Activated effector memory CD4-positive, alpha-beta T cell treated with anti-CD3 and anti-CD28 coated beads, Interleukin-2, amount 50 U/mL, for 16 hours (primary cell): ENCODE measurements at places on chromosomes 6 and 20.
A peak's percentile ranks its signal among the peaks of the same experiment; 100 is the strongest.

- peak; percentile 5 for DNase-seq
Measured at GRCh38 chr20:37556538-37556937, 28.9 kb upstream of the BLCAP start.

DNA sequence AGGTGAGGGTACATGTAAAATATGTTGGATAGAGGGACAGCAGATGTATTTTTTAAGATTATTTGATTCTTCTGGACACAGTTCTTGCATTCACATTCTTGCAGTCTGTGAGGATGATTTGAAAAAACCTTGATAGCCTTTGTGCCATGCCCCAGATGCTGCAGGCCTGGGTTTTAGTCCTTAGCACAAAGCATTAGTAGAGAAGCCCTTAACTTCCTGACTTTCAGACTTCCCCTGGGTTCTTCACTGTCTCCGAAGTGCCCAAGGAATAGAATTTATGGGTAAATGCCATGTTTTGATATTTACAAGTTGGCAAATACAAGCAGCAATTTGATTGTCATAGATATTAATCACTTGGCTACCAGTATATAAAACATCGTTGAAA lies 67.6 kb upstream of the SUPT3H start:
- DNase-seq = no peak

DNA sequence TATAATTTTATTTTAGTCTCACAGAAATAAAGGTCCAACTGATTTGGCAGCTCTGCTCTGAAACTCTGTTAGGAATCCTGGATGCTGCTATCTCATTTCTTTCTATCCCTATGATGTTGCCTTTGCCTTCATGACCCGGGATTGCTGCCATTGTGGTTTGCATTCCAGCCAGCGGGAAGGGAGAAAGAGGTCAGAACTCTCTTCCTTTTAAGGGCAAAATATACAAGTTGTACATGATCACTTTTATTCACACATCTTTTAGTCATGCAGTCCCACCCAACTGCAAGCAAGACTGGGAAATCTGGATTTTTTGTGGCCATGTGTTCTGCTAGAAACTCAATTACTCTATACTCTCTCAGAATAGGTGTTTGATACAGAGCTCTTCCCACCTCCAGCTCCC lies 263.1 kb upstream of the ZFP64 start:
- DNase-seq = no peak

- no peak for DNase-seq
Measured at GRCh38 chr20:24681634-24682495, 212.4 kb downstream of the SYNDIG1 start.

GRCh38 chr6:111157412-111157811 lies 70.1 kb downstream of the SLC16A10 start:
- DNase-seq = no peak

DNA sequence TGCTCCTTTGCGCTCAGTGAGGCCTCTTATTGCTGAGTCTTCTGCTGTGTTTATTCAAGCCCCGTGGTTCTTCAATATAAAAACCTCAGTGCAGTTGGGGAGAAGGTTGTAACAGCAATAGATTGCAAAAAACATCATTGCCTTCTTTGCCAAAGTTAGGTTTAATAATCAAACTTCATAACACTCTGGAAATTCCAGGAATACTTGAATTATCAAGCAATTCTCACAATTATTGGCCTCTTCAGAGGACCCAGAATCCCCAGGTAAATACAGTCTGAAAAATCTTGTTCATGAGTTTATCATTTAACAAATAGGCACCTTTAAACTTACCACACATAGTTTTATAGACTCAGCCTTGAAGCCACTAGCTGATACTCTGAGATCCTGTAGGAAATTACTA lies 213.6 kb downstream of the OGFRL1 start:
- no peak for DNase-seq

DNA sequence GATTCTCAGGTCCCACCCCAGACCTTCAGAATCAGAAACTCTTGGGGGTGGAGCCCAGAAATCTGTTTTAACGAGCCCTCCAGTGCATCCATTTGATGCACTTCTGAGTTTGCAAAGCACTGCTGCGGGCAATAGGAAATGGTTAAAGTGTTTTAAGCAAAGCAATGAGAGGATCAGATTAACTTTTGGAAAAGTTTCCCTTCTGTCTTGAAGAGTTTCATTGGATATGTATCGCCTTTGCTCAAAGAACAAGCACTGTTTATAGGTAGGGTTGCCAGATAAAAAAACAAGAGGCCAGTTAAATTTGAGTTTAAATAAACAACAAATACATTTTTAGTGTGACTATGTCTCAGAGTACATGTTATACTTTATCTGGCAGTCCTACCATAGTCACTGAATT lies 226.0 kb downstream of the BMP7 start:
- DNase-seq = no peak
